RPMI8226 (cell line): ENCODE measurements at places on chromosomes 13 and 19.
A peak's percentile ranks its signal among the peaks of the same experiment; 100 is the strongest.

DNA sequence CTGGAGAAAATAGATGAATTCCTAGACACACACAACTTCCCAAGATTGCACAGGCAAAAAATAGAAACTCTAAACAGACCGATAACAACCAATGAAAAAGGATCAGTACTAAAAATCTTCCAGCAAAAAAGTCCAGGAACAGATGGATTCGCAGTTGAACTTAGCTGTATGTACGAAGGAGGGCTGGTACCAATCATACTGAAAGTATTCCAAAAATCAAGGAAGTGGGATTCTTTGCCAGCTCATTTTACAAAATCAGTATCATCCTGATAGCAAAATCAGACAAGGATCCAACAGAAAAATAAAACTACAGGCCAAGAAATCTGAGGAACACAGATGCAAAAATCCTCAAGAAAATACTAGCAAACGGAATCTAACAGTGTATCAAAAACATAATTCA, 6.5 kb upstream of the LILRB2 start:
- DNase-seq = no peak

- DNase-seq = no peak
These were observed 40.1 kb downstream of the FAM216B start for GRCh38 chr13:42821437-42821836.

- DNase-seq = no peak
These were observed 4.1 kb upstream of the ZNF841 start for GRCh38 chr19:52099497-52100138.

GRCh38 chr13:111854403-111854802, 212.5 kb upstream of the SOX1 start:
- DNase-seq = no peak

GRCh38 chr19:30376272-30376671, 4.1 kb downstream of the ZNF536 start:
- DNase-seq = no peak

DNA sequence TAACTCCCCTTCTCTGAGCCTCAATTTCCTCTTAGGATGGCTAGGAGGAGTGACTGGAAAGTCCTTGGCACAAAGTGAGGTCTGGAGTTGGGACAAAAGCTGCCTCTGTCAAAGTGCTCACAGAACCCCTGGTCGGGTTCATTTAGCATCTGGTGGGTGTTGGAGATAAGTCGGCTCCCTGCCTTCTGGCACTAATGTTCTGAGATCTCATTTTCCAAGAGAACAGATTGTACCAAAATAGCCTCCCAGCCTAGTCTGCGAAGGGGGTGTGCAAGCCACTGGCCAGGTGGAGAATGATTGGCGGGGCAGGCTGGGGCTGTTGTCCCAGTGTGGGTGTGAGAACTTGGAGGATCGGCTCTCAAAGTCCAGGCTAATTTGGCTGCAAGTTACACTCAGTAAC, 20.7 kb upstream of the NWD1 start:
- DNase-seq = no peak

DNA sequence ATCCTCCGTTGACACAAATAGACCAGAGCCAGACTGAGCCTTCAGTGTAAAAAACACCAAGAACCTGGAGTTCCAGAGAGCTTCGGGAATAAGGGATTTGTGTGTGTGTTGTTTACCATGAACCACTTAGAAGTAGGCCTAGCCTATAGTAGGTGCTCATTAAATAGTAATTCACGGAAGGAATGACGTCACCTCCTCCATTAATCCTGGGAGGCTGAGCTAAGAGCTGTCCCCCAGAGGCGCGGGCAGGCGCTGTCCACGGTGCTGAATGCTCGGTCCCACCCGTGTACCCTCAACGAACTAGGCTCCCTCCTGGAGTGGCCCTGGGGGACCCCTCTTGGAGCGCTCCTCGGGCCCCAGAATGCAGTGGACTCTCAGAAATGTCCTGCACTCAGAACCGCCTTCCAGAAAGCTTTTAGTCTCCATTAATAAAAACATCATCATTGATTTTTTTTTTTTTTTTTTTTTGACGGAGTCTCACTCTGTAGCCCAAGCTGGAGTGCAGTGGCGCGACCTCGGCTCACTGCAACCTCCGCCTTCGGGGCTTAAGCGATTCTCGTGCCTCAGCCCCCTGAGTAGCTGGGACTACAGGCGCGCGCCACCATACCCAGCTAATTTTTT, 6.5 kb downstream of the UNC13A start:
- DNase-seq = peak; percentile 60

- peak; percentile 31 for DNase-seq
These were observed 158.4 kb downstream of the RNF17 start for GRCh38 chr13:24922387-24922744.

- no peak for DNase-seq
These were observed 24.4 kb upstream of the TNFSF11 start for GRCh38 chr13:42549552-42549936.

DNA sequence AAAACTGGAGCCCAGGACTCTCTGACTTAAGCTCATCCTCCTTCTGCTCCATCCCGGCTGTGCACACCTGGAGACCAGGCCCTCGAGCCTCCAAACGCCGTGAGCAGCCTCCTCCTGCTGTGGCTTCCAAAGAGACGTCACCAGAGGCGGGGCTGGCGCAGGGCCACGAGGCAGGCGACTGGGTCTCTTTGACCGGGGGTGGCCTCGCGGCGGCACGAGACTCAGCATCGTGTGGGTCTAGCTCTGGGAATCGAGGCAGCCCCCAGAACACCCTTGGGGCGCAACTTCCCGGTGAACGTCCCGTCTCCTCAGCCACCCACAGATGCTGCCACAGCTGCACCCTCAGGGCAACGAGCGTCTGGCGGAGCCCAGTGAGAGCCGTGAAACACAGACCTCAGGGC, 22.8 kb downstream of the RASA3 start:
- DNase-seq = no peak

DNA sequence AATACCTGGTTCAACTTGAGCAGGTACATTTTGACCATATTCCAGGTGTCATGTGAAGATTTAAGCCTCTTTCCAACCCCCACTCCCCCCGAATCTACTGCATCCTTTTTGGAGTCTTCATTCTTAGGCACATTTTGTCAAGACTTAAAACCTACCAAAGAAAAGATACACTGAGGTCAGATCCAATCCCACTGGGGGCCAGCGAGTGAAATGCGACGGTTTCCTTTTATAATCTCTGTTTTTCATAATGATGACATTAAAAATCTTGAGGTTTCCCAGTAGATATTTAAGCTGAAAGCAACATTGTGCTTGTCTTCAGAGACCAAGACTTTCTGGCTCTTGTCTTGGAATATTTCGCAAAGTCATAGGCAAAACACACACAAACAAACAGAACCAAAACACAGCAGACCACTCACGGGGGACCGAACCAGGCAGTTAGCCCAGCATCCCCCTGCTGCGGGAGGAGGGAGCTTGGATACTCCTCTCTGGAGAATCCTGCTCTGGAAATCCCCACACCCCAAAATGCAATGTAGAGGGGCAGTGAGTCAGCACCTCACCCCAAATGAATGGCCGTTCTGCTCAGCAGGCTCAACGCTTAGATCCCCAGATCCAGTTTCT, 506 bp upstream of the GAS6 start:
- no peak for DNase-seq

DNA sequence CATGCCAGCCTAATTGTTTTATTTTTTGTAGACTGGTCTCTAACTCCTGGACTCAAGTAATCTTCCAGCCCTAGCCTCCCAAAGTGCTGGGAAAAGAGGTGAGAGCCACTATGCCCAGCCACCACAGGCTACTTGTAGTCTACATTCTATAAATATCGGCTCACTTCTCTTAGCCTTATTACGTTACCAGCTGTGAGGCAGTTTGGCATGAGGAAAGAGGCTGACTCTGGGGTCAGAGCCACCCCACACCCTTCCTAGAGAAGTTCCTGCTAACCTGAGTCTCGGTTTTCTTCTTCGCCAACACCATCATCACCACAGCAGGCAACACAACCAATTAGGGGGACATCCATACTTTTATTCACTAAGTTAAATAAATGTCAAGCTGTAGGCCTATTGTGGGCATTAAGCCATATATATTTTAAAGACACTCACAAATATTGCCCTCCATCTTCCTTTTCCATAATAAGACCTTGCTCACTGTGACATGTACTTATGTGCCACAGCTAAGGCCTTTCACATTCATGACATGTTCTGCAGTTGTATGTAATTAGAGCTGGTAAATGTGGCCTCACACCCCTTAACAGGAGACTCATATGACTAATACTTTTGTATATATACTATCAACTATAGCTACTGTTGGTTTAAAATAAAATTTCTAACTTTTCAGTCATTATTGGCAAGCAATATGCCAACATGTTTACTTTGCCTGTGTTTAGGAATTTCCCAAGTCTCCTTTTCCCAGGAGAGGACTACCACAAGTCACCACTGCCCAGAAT, 5.7 kb downstream of the SLC25A30 start:
- DNase-seq = no peak

DNA sequence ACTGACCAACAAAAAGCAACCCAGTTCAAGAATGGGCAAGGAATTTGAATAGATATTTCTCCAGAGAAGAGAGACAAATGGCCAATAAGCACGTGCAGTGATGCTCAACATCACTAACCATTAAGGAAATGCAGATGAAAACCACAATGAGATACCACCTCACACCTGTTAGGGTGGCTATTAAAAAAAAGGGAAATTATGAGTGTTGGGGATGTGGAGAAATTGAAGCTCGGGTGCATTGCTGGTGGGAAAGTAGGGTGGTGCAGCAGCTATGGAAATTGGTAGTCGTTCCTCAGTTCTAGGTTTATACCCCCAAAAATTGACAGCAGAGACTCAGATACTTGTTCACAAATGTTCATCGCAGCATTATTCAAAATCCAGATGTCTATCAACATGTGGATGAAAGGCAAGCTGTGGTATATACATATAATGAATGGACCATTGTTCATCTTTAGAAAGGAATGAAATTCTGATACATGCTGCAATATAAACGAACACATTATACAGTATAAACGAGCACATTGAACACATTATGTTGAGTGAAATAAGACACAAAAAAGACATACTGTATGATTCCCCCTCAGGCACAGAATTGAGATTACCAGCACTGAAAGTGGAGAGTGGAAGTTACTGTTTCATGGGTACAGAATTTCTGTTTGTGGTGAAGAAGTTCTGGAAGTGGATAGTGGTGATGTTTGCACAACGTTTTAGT, 927 bp downstream of the CHAMP1 start:
- peak; percentile 19 for DNase-seq

GRCh38 chr19:10478476-10478875, 24.7 kb downstream of the KEAP1 start:
- no peak for DNase-seq

DNA sequence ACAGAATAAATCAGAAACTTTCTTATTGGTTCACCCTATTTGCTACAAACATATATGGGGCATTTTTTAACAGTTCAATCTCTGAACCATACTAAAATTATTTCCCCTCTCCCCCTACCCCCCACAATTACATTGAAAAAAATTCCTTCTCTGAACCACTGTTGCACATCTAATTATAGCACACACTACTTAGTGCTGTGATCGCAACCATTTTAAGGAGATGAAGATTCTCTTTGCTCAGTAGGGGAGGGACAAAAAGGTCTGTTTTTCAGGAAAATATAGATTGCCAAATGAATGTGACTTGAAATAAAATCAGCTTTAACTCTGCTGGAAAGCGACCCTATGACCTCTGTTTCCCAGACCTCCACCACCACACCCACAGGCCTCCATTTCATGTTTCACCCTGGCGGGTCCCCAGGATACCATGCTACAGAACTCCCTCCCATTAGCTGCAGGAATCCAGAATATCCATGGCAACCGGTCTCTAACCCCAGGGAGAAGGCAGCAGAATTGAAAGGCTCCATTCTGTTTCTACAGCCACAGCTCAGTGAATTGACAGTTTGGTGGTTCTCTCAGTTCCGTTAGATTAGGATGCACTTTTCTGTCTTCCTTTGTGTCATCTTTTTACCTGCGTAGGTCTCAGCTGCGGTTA, 286.3 kb downstream of the TBC1D4 start:
- DNase-seq = no peak

GRCh38 chr13:109844396-109844795, 58.0 kb upstream of the IRS2 start:
- DNase-seq = no peak

DNA sequence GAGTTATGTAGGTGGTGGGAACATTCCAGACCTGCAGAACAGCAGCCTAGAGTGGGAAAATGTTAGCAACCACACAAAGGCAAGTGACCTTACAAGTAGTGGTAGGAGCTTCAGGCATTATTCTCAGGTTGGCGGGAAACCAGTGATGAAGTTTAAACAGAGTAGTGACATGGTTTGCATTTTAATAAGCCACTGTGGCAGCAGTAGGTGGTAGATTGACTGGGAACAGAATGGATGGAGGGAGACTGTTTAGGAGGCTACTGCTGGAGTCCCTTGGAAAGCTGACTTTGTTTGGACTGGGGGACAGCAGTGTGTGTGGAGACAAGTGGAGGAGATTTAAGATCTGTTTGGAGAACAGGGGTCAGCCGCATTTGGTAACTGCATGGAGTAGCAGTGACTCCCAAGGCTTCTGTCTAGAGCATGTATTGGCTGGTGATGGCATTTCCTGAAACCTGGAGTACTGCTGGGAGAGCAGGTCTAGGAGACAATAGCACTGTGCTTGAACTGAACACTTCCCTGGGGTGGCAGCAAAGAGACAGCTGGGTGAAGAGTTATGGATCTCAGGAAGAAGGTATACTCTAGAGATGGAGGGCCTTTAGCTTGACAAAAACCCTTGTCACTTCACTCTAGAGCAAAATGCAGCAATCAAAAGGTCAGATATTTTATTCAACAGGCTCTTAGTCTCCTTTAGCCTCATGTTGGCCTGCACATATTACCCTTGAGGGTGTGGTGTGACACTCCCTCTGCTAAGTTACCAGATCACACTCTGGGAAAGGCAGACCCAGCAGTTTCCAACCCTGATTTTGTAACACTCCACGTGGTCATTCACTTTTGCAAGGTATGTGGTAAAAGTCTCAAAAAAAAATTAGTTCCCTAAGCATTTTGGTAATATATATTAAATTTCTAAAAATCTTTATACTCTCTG, 70.3 kb downstream of the DHRS12 start:
- no peak for DNase-seq

- no peak for DNase-seq
These were observed 248.5 kb downstream of the SLITRK1 start for GRCh38 chr13:83633746-83634145.

DNA sequence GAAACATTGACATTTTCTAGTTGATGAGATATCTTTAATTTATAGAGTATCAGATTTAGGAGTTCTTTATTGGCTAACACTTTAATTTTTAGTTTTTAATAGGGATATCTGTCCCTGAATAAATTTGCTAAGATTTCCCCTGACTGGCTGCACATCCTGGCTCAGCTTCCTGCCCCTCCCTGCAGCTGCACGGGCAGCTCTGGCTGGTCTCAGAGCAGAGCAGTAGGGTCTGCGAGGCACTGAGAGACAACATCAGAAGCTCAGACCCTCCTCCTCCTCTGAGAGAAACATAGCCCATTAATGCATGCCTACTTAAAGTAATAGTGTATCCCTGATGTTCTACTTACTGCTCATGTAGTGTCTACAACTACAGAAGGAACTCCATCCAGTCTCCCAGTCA, 139.2 kb downstream of the TNFSF13B start:
- no peak for DNase-seq
